GM12865 (cell line): ENCODE measurements at places on chromosomes 1 and 21.

DNA sequence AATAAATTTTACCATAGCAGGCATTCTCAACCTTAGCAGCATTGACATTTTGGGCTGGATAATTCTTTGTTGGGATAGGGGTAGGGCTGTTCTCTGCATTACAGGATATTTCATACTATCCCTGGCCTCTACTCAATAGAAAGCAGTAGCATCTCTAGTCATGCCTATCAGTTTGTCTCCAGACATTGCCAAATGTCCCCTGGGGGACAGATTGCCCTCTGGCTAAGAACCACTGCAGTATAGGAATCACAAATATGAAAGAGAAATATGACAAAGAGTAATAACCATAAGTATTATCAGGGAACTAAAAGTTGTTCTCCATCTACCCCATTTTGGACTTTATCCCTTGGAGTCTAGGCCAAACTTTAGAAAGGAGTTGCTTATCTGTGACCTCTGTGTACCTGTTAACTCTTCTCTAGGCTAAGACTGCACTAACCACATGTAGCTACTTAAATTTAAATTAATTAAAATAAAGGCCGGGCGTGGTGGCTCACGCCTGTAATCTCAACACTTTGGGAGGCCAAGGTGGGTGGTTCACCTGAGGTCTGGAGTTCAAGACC, 76.1 kb downstream of the AGO3 start:
- DNase-seq = no peak

DNA sequence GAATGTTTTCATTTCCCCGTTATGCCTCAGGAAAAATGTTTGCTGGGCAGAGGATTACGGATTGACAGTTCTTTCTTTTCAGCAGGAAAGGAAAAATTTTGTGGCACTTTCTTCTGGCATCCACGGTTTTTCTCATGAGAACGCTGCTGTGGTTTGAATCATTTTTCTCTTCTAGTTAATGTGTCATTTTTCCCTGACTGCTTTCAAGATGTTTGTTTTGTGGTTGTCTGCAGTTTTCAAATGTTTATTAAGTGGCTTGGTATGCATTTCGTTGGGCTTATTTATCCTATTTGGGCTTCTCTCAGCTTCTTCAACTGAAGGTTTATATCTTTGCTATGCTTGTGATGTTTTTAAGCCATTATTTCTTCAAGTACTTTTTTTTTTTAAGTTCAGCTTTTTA, 359.0 kb downstream of the RGS7 start:
- DNase-seq = no peak

- peak; percentile 30 for DNase-seq
These were observed 490 bp downstream of the SERINC2 start for GRCh38 chr1:31413405-31414001.

DNA sequence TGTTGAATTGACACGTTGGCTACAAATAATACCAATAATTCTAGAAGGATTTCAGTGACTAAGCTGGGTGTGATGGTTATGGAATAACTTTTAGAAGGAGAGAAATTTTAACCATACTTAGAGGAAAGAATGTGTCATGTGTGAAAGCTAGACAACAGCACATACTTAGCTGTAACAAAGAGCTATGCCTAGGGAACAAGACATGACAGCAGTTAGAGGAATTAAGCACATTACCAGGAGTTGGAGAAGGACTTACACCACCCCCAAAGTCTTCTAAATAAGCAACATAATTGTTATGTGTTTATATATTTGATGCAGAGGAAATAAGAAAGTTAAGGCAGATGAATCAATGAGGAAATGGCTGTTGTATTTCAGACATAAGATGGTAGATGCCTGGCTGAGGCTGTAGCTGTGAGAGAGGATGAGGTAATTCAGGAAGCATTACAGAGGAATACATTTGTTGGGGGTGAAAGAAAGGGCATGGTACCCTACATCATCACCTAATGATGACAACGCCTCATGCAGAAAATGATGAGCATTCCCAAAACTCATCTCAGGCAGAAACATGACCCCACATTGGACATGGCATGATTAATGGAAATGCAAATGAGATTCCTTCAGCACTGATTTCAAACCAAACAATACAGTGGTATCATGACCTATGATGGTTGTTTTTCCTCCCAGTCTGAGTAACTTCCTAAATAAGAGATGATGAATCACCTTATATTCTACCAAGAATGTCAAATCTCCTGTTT, 211.5 kb downstream of the LHX8 start:
- no peak for DNase-seq

DNA sequence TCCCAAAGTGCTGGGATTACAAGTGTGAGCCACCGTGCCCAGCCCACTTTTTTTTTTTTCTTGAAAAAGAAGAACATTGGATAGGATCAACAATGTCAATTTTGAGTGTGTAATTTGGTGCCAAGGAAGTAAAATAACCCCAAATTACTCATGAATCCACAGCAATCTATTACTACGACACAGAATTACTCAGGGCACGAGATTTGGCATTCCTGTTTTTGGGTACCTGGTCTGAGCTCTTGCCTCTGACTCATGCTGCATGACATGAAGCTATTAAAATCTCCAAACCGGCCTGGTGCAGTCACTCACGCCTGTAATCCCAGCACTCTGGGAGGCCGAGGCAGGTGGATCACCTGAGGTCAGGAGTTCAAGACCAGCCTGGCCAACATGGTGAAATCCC, 10.4 kb downstream of the RNF19B start:
- DNase-seq = no peak

GRCh38 chr1:65904681-65905083, 112.0 kb downstream of the PDE4B start:
- no peak for DNase-seq

GRCh38 chr1:89608319-89608983, 24.5 kb upstream of the LRRC8C start:
- no peak for DNase-seq

- no peak for DNase-seq
These were observed 1.2 kb upstream of the NBPF1 start for GRCh38 chr1:16614361-16615252.

DNA sequence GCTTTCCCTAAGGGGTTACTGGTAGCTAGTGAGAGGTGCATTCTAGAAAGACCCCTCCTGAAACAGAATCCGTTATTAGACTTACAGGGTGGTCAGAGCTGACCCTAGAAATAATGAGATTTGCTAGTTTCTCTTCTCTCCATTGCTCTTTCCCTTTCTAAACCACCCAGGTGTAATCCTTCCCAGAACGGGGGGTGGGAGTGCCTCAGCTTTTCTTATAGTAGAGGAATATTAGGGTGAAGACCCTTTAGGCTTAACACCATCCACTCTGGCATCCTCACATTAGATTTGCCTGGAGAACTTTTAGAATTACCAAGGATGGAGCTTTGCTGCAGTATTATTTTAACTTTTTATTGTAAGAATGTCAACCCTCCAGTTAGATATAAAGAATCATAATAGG, 49.4 kb downstream of the CAPN9 start:
- DNase-seq = no peak

GRCh38 chr21:38156200-38156599, 100.6 kb upstream of the KCNJ15 start:
- DNase-seq = no peak

GRCh38 chr1:60596791-60597750, 485.3 kb upstream of the NFIA start:
- DNase-seq = no peak

DNA sequence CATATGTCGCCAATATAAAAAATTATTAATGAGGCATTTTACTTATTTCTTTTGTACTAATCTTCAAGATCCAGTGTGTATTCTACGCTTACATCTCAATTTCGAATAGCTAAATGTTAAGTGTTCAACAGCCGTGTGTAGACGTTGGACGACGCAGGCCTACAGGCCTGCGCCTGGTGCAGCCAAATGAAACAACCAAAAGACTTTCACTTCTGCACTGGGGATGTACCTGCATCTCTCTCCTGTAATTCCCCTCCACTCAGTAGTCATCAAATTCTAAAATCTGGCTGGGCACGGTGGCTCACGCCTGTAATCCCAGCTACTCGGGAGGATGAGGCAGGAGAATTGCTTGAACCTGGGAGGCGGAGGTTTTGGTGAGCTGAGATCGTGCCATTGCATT, 76.8 kb upstream of the HNRNPU start:
- peak; percentile 87 for DNase-seq
